ENCODE measurements at places on chromosomes 7 and 10. TPM values are rescaled to one million over a fixed set of nuclear protein-coding genes. Genes with fewer than 3 reads are reported as not detected.
A peak's percentile ranks its signal among the peaks of the same experiment; 100 is the strongest.

- no peaks in the 10 kb centered on the region for H3K27me3 ChIP-seq
- H3K27ac ChIP-seq = no peak overlapping the region
- H3K4me3 ChIP-seq = no peak overlapping the region
Measured at GRCh38 chr10:129332476-129332875, 134.6 kb upstream of the MGMT start.

DNA sequence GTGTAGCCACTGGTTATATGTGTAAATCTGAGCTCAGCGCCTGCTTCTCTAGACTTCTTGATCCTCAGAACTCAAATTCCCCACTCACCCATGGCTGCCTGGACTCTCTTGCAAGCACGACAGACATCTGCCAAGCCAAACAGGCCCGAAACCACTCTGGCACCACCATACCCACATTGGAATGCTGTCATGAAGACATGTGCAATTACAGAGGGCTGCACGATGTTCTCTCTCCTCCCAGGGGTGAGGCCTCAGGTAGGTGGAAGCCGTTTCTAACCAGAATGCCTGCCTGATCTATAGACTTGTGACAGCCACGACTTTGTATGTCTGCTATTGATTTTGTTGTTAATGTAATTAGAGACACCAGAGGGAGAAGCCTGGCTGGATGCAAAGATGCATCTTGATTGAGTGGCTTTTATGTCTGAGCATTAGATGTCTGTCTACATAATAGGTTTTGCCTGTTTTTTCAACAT, 4.0 kb downstream of the BAMBI start:
- DNase-seq = no peak
- H3K27me3 ChIP-seq = peaks cover 37% of the 10 kb centered on the region
- no peaks in the 10 kb centered on the region for H3K36me3 ChIP-seq
- H3K4me3 ChIP-seq = no peak overlapping the region
- H3K4me1 ChIP-seq = peaks cover 27% of the 10 kb centered on the region

DNA sequence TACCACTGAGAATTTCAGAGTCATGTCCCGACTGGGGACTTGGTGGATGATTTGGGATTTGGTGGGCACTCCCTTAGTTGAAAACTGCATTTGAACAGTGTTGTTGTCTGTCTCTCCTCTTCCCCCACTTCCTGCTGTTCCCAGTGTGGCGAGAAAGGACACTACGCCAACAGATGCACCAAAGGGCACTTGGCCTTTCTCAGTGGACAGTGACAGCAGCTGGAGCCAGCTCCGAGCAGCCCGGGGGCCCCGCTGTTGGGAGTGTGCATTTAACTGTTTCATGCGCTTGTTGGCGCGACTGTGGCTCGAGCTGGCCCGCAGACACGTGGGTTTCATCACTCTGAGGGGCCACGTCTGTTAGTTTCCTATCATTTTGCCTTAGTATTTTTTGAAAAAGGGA, 9.7 kb downstream of the ATP5MF start:
- DNase-seq = no peak
- H3K4me3 ChIP-seq = no peak overlapping the region
- H3K36me3 ChIP-seq = peaks cover 73% of the 10 kb centered on the region

GRCh38 chr10:86301971-86302370, 64.6 kb downstream of the GRID1 start:
- no peak overlapping the region for H3K27ac ChIP-seq
- no peaks in the 10 kb centered on the region for H3K4me1 ChIP-seq
- no peak overlapping the region for H3K4me3 ChIP-seq
- no peaks in the 10 kb centered on the region for H3K27me3 ChIP-seq
- H3K36me3 ChIP-seq = no peaks in the 10 kb centered on the region

GRCh38 chr7:33485747-33486493, 356.6 kb downstream of the BBS9 start:
- no peak for DNase-seq
- no peaks in the 10 kb centered on the region for H3K4me1 ChIP-seq
- no peaks in the 10 kb centered on the region for H3K36me3 ChIP-seq
- H3K27me3 ChIP-seq = no peaks in the 10 kb centered on the region
- no peak overlapping the region for H3K4me3 ChIP-seq
- no peak overlapping the region for H3K27ac ChIP-seq

- H3K4me1 ChIP-seq = peaks cover 31% of the 10 kb centered on the region
- DNase-seq = peak; percentile 62
- H3K4me3 ChIP-seq = no peak overlapping the region
- peaks cover 43% of the 10 kb centered on the region for H3K36me3 ChIP-seq
- no peak overlapping the region for H3K27ac ChIP-seq
Measured at GRCh38 chr7:5704534-5704922, 76.9 kb downstream of the RNF216 start.

GRCh38 chr7:37675749-37676148, 7.8 kb upstream of the GPR141 start:
- H3K4me3 ChIP-seq = no peak overlapping the region
- H3K27ac ChIP-seq = no peak overlapping the region
- no peak for DNase-seq
- no peaks in the 10 kb centered on the region for H3K27me3 ChIP-seq
- no peaks in the 10 kb centered on the region for H3K4me1 ChIP-seq

- H3K4me1 ChIP-seq = peaks cover 18% of the 10 kb centered on the region
- no peak overlapping the region for H3K27ac ChIP-seq
- DNase-seq = no peak
Measured at GRCh38 chr7:25180592-25180923, 47.7 kb downstream of the NPVF start.

GRCh38 chr10:75718991-75719390, 287.6 kb downstream of the LRMDA start:
- no peak overlapping the region for H3K27ac ChIP-seq
- H3K36me3 ChIP-seq = no peaks in the 10 kb centered on the region
- no peak overlapping the region for H3K4me3 ChIP-seq
- no peaks in the 10 kb centered on the region for H3K27me3 ChIP-seq
- no peak for DNase-seq

- H3K4me3 ChIP-seq = no peak overlapping the region
- H3K4me1 ChIP-seq = no peaks in the 10 kb centered on the region
- H3K27me3 ChIP-seq = no peaks in the 10 kb centered on the region
- no peak overlapping the region for H3K27ac ChIP-seq
Measured at GRCh38 chr7:113657603-113658002, 261.2 kb downstream of the PPP1R3A start.

DNA sequence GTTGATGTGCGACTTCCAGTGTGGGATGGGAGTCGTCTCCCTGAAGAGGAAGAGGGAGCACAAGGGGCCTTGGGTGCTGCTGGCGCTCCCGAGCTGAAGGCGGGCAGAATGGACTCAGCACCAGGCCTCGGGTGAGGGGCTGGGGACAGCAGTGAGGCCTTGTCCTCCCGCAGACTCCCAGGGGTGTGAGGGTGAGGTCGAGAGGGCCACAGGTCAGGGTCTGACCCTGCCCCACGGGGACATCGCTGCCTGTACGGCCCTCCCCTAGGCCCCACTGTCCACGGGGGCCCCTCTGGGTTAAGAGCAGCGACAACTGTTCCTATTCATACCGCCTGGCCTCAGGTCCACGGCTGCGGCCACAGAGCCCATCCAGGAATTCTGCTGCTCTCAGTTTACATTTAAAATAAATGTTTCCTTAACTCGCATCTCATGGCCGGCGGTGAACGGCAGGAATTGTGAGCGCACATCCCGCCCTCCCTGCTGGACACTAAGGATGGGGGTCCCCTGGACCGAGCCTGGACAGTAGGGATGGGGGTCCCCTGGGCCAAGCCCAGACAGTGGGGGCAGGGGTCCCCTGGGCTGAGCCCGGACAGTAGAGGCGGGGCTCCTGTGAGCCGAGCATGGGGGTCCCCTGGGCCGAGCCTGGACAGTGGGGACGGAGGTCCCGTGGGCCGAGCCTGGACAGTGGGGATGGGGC, 61.7 kb downstream of the PDGFA start:
- no peaks in the 10 kb centered on the region for H3K4me1 ChIP-seq
- no peak overlapping the region for H3K4me3 ChIP-seq
- H3K27ac ChIP-seq = no peak overlapping the region
- H3K27me3 ChIP-seq = no peaks in the 10 kb centered on the region
- DNase-seq = no peak

- no peak overlapping the region for H3K27ac ChIP-seq
- DNase-seq = no peak
- H3K27me3 ChIP-seq = no peaks in the 10 kb centered on the region
- H3K4me1 ChIP-seq = peaks cover 32% of the 10 kb centered on the region
- peaks cover 13% of the 10 kb centered on the region for H3K36me3 ChIP-seq
- H3K4me3 ChIP-seq = no peak overlapping the region
Measured at GRCh38 chr7:131039355-131039762, 288.3 kb upstream of the MKLN1 start.

- no peaks in the 10 kb centered on the region for H3K27me3 ChIP-seq
- no peak for DNase-seq
- H3K27ac ChIP-seq = no peak overlapping the region
Measured at GRCh38 chr10:29430101-29430500, 141.2 kb downstream of the LYZL1 start.

DNA sequence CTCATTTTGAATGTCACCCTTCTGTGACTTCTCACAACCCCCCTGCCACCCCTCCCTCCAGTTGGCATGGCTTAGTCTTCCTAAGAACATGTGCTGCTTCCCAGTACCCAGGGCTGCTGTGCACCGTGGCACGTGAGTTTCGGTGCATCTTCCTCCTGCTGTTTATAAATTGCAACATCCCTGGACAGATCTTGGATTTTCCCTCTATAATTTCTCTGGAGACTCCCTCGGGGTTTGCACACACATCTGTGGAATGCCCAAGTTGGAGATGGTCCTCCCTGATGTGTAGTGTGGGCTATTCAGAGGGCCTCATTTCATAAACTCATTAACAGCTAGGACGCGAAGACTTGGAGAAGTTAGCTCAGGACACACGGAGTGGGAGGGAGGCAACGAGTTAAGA, 52.9 kb downstream of the IKZF1 start:
- peaks cover 89% of the 10 kb centered on the region for H3K36me3 ChIP-seq
- H3K27me3 ChIP-seq = no peaks in the 10 kb centered on the region
- no peak overlapping the region for H3K4me3 ChIP-seq
- H3K4me1 ChIP-seq = peaks cover 98% of the 10 kb centered on the region
- no peak for DNase-seq

- no peaks in the 10 kb centered on the region for H3K27me3 ChIP-seq
Measured at GRCh38 chr7:112167147-112167546, 39.1 kb downstream of the DOCK4 start.

DNA sequence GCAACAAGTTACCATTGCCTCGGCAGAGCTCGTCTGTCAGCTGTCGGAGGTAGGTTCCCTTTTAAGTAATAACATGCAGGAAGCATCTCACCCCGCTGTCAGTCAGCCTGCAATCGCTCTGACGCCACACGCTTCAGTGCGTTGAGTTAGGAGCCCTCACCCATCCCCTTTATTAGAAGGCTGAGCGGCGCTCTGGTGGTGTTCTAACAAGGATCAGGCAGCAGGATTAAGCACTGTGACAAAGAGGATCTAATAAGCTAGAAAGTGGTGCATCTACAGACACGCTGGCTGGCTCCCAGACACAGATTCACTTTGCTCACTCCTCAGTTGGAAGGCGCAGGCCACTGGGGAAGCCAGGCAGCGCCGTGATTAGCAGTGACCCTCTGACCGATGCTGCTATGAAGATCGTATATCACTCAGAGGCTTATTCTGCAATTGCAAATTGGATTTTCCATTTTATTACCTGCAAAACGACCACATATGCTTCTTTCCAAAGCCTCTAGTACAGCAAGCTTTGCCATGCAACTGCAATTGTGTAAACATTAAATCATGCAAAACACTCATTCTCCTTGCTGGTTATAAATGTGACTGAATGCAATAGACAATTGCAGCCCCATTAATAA, 117.7 kb downstream of the RSU1 start:
- no peaks in the 10 kb centered on the region for H3K27me3 ChIP-seq
- H3K27ac ChIP-seq = no peak overlapping the region
- no peak for DNase-seq
- no peaks in the 10 kb centered on the region for H3K4me1 ChIP-seq

- H3K4me3 ChIP-seq = no peak overlapping the region
- peaks cover under 1% of the 10 kb centered on the region for H3K4me1 ChIP-seq
- no peak for DNase-seq
- H3K27me3 ChIP-seq = no peaks in the 10 kb centered on the region
- no peak overlapping the region for H3K27ac ChIP-seq
Measured at GRCh38 chr10:27529010-27529783, 25.1 kb downstream of the RAB18 start.

DNA sequence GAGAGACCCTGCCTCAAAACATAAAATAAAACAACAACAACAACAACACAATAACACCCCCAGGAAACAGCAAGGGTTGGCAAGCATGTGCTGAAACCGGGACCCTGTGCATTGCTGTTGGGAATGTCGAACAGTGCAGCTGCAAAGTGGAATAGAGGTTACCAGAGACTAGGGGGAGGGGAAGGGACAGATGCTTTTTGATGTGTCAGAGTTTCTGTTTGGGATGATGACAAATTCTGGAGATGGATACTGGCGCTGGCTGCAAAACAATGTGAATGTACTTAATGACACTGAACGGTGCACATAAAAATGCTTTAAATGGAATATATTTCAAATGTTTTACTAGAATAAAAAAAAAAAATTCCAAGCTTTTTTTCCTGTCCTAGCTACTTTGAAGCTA, 241.8 kb downstream of the TEX36 start:
- H3K4me3 ChIP-seq = no peak overlapping the region
- H3K4me1 ChIP-seq = no peaks in the 10 kb centered on the region
- no peaks in the 10 kb centered on the region for H3K27me3 ChIP-seq
- no peaks in the 10 kb centered on the region for H3K36me3 ChIP-seq
- H3K27ac ChIP-seq = no peak overlapping the region

DNA sequence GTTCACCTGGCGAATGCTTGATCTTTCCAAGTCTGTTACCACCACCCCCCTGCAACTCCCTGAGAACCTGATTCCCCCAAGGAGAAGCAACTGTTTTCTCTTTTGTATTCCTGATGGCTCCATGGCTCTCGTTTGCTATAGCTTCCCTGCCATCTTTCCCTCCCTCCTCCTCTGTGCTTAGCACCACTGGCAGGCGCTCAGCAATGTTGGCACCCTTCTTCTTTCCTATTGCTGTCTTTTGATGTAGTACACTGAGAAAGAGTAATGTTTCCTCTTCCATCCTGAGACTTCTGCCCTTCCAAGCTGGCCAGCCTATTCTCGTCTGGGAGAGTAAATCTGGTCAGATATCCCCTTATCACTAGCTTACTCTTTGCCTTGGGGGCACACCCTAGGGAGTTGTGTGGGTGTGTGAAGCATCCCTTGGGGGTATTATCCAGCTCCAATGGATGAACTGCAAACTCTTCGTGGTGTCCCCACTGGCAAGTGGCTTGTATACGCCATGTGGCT, 74.0 kb downstream of the BMPER start:
- no peak for DNase-seq
- no peak overlapping the region for H3K27ac ChIP-seq
- H3K4me3 ChIP-seq = no peak overlapping the region
- H3K4me1 ChIP-seq = no peaks in the 10 kb centered on the region

- no peak for DNase-seq
- H3K27ac ChIP-seq = no peak overlapping the region
- peaks cover 4% of the 10 kb centered on the region for H3K27me3 ChIP-seq
- H3K36me3 ChIP-seq = no peaks in the 10 kb centered on the region
- peaks cover 3% of the 10 kb centered on the region for H3K4me1 ChIP-seq
- H3K4me3 ChIP-seq = no peak overlapping the region
Measured at GRCh38 chr10:23063045-23063972, 32.1 kb upstream of the MSRB2 start.

Gene CALN1
- not detected for total RNA-seq

Gene MMP21
- 0.16 TPM for total RNA-seq

Gene CPN1
- total RNA-seq = not detected

Gene HOXA11
- not detected for total RNA-seq

Gene COG5
- 44.5 TPM for total RNA-seq

Measured in CD4-positive, alpha-beta T cell (primary cell).